Activated naive CD8-positive, alpha-beta T cell treated with anti-CD3 and anti-CD28 coated beads for 36 hours (primary cell): ENCODE measurements at places on chromosomes 16 and 17.
A peak's percentile ranks its signal among the peaks of the same experiment; 100 is the strongest.

DNA sequence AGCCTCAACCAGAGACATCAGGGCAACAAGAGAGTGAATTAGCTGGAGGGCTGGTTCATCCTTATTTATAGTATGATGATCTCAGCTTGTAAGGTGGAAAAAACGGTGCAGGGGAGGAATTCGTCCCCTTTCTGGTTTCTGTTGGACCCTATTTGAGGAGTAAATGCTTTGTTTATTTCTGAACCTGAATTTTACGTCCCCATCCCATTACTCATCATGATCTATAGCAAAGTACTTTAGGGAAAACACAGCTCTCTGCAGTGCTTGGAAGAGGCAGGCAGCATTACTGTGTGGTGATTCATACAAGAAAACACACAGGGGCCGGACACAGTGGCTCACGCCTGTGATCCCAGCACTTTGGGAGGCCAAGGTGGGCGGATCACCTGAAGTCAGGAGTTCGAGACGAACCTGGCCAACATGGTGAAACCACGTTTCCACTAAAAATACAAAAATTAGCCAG lies 8.0 kb upstream of the VAT1L start:
- DNase-seq: no peak

- peak; percentile 56 for DNase-seq
Measured at GRCh38 chr17:57114085-57114673, 29.1 kb downstream of the AKAP1 start.

- DNase-seq: no peak
Measured at GRCh38 chr16:13042291-13042685, 140.9 kb downstream of the SHISA9 start.

DNA sequence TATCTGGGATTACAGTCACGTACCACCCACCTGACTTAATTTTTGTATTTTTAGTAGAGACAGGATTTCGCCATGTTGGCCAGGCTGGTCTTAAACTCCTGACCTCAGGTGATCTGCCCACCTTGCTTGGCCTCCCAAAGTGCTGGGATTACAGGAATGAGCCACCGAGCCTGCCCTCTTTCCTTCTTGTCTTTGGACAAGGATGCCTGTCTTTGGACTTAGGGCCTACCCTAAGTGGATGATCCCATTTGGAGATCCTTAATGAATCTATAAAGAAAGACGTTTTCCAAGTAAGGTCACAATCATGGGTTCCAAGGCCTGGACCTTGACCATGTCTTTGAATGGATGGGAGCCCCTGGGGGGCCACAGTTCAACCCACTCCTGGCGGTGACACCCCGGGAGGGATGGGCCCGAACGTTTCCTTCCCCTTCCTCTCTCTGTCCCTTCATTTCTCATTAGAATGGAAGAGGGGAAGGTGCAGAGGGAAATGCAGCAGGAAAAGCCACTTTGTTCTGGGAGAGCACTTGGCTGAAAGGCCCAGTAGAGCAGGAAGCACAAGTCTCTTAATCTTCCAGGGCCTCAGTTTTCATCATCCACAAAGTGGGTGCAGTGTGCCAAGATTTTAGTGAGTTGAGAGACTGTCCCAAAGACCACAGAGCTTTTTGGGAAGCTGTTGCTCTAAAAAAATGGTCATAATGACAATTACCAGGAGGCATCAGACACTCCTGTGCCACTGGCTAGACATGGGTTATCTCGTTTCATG lies 353.3 kb downstream of the SEC14L1 start:
- no peak for DNase-seq
